ENCODE measurements at places on chromosomes 6 and 20. TPM values are rescaled to one million over a fixed set of nuclear protein-coding genes. Genes with fewer than 3 reads are reported as not detected.

DNA sequence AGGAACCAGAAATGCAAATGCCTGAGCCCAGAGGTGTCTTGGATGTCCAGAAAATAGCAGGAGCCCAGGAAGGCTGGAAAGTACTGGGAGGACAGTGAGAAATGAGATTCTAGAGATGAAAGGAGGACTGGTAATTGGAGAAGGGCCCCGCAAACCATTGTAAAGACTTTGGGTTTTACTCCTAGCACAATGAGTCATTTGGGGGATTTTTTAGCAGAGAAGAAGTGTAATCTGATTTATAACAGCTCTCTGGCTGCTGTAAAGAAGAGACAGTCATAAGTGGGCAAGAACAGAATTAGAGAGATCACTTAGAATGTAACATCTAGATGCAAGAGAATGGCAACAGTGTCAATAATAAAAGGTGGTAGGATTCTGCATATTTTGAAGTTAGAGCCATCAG lies 40.2 kb downstream of the SLC35F1 start:
- H3K4me3 ChIP-seq: no peak overlapping the region
- no peak for DNase-seq
- no peaks in the 10 kb centered on the region for H3K27me3 ChIP-seq
- no peak overlapping the region for H3K27ac ChIP-seq
- H3K36me3 ChIP-seq: no peaks in the 10 kb centered on the region

DNA sequence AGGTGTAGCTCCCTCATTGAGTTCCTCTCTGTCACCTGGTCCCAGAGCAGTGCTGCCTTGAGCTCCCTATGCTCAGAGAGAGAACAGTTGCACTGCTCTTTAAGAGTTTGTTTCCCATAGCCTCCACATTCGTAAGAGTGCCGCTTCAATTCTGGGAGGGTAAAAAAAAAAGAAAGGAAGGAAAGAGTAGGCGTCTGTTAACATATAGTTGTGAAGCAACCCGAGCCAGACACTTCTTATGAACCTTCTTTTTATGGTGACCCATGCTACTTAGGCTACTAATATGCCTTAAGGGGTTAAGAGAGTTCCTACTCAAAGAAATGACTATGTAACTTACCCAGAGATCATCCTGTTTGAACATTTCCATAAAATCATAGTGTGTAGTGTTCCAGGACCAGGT lies 4.3 kb upstream of the ARG1 start:
- H3K4me1 ChIP-seq: no peaks in the 10 kb centered on the region
- DNase-seq: no peak

- no peak for DNase-seq
- no peaks in the 10 kb centered on the region for H3K36me3 ChIP-seq
- no peak overlapping the region for H3K27ac ChIP-seq
Measured at GRCh38 chr6:50849796-50850180, 31.1 kb downstream of the TFAP2B start.

DNA sequence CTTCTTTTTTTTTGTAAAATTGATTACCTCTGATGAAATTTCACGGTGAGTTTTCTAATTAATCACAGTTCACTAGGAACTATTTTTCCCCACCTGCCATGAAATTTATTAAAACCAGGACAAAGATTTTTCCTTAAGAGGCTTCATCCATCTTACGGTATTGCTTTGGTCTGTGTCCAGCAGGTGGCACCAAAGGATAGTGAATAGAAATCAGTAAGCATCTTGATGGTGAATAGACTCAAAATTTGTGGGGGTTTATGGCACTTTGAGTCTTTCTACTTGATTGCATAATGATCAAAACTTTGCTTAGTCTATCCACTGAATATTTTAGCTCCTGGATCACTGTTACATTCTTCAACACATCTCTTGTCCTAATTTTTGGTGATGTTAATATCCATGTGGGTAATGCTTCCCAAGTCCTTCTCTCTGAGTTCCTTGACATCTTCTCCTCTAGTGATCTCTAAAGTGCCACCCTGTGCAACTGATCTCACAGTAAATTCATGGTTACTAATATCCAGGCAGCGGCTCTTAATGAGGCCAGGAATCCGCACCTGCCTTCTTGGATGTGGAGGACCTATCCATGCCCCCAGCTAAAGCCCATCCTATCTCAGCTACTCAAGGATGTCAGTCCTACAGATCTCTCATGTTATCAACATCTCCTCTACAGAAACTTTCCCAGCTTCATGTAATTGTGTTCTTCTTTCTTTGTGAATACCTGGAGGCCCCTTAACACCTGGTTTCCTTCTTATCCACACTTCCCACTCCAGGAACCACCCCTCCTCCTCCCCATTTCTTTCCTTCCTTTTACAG lies 54.5 kb downstream of the STMND1 start:
- H3K4me3 ChIP-seq: no peak overlapping the region
- no peaks in the 10 kb centered on the region for H3K36me3 ChIP-seq
- H3K27me3 ChIP-seq: no peaks in the 10 kb centered on the region
- H3K4me1 ChIP-seq: no peaks in the 10 kb centered on the region
- peak; percentile 94 for DNase-seq

Gene CLDN20
- 0.79 TPM for total RNA-seq

Gene F13A1
- total RNA-seq: 43.1 TPM

Gene MAS1
- 0.06 TPM for total RNA-seq

GRCh38 chr6:143399775-143400174 lies 50.7 kb downstream of the ADAT2 start:
- no peak overlapping the region for H3K27ac ChIP-seq
- no peak overlapping the region for H3K4me3 ChIP-seq
- H3K27me3 ChIP-seq: no peaks in the 10 kb centered on the region
- no peak for DNase-seq
- H3K36me3 ChIP-seq: no peaks in the 10 kb centered on the region
- H3K4me1 ChIP-seq: peaks cover 4% of the 10 kb centered on the region

GRCh38 chr6:154732538-154733182 lies 556 bp upstream of the SCAF8 start:
- no peak for DNase-seq
- peaks cover 4% of the 10 kb centered on the region for H3K36me3 ChIP-seq
- peak overlapping the region; percentile 86 for H3K4me3 ChIP-seq
- H3K27ac ChIP-seq: peak overlapping the region; percentile 92
- peaks cover 28% of the 10 kb centered on the region for H3K4me1 ChIP-seq

GRCh38 chr20:50353289-50353961 lies 156.8 kb upstream of the PTPN1 start:
- DNase-seq: no peak
- H3K36me3 ChIP-seq: no peaks in the 10 kb centered on the region
- no peaks in the 10 kb centered on the region for H3K4me1 ChIP-seq
- no peak overlapping the region for H3K27ac ChIP-seq
- no peaks in the 10 kb centered on the region for H3K27me3 ChIP-seq

DNA sequence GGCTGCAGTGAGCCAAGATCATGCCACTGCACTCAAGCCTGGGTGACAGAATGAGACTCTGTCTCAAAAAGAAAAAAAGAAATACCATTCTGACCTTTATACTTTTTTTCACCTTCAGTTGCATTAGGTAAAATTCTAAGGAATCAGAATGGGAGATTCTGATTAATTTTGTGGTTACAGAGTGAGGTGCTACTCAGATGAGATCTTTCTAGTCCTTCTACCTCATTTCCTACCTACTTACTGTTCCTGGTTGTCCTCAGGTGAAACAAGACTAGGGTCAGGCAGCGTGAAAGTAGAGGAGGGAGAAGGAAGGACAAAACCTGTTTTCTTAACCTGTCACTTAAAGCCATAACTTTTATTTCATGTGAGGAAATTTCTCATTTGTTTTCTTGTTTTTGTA lies 63.7 kb downstream of the MTFR2 start:
- peaks cover 2% of the 10 kb centered on the region for H3K36me3 ChIP-seq
- H3K4me3 ChIP-seq: no peak overlapping the region
- no peaks in the 10 kb centered on the region for H3K4me1 ChIP-seq
- H3K27ac ChIP-seq: no peak overlapping the region
- H3K27me3 ChIP-seq: no peaks in the 10 kb centered on the region

GRCh38 chr6:129901910-129902309 lies 40.8 kb upstream of the TMEM244 start:
- no peak for DNase-seq
- H3K4me1 ChIP-seq: no peaks in the 10 kb centered on the region
- no peak overlapping the region for H3K4me3 ChIP-seq
- H3K27me3 ChIP-seq: no peaks in the 10 kb centered on the region

DNA sequence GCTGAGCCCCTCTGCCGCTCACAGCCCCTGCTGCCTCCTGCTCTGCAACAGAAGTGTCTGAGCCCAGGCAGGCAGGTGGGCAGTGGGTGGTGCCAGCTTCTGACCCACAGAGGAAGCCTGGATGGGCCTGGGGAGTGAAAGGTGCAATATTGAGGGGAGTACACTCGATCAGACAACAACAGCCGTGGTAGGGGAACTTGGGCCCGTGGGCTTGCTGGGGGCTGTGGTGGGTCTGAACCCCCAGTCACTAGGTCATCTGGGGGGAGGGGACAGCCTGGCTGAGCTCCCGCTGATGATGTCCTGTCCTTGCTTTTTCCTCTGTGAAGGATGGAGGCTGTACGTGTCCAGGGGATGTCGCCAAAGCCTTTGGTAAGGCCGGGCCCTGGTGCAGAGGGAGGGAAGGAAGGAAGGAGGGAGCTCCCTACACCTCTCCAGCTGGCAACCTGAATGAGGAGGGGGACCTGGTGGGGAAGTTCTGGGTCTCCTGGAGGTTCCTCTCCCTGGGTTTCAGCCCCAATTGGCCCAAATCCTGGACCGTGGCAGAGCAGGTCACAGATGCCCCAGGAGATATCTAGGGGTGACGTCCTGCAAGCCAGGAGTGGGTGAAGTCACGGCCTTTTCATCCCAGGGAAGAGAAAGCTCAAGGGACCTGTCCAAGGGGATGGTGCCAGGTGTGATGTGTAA lies 47.2 kb downstream of the GMPR start:
- H3K27ac ChIP-seq: no peak overlapping the region
- no peaks in the 10 kb centered on the region for H3K27me3 ChIP-seq
- H3K4me3 ChIP-seq: no peak overlapping the region
- no peak for DNase-seq

Gene SLC24A3
- 17.5 TPM for total RNA-seq

DNA sequence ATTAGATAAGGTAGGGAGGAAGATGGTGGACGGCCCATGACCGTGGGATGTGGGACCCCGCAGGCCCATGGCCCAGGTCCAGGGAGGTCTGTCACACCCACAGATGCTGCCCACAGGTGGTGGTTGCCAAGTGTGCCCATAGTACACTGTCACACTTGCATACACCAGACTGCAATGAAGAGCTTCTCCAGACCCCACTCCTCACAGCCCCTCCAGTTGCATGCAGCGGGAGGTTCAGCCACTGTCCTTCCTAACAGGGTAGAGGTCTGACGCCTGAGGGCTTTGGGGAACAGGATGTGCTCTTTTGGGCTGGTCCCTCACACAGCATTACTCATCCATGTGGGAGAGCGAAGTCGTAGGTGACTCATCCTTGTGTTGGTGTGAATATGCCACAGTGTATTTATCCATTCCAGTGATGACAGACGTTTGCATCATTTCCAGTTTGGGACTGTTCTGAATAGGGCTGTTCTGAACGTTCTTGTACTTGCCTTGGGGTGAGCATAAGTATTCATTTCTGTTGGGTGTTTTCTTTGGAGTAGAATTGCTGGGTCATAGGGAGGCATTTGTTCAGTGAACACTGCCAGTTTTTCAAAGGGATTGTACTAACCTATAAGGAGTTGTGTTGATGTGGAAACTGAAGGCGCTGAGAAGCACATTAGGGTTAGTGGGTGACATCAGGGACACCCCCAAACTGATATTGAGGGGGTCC lies 10.1 kb upstream of the PYGB start:
- no peaks in the 10 kb centered on the region for H3K4me1 ChIP-seq
- H3K4me3 ChIP-seq: no peak overlapping the region
- H3K27ac ChIP-seq: no peak overlapping the region
- no peaks in the 10 kb centered on the region for H3K36me3 ChIP-seq
- no peaks in the 10 kb centered on the region for H3K27me3 ChIP-seq

DNA sequence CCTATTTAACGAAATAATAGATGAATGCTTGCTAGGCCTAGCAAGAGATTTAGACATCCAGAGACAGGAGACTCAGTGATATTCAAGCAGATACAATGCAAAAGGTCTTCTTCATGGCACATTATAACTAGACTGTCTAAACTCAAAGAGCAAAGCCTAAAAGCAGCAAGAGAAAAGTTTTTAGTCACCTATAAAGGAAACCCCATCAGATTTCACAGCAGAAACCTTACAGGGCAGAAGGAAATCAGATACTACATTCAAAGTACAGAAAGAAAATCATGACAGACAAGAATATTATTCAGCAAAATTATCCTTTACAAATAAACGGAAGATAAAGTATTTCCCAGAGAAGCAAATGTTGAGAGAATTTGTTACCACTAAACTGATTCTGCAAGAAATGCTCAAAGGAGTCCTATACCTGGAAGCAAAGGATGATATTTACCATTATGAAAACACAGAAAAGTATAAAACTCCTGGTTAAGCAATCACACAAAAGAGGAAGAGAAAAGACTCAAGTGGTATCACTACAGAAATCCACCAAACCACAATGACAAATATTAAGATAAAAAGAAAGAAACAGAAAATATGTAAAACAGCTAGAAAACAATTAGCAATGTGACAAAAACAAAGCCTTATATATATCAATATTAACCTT lies 333.7 kb downstream of the MEI4 start:
- H3K36me3 ChIP-seq: no peaks in the 10 kb centered on the region
- no peak overlapping the region for H3K27ac ChIP-seq
- H3K4me1 ChIP-seq: no peaks in the 10 kb centered on the region

GRCh38 chr6:5208057-5208456 lies 52.7 kb downstream of the LYRM4 start:
- no peak for DNase-seq
- no peak overlapping the region for H3K4me3 ChIP-seq
- peaks cover 14% of the 10 kb centered on the region for H3K4me1 ChIP-seq
- H3K27me3 ChIP-seq: no peaks in the 10 kb centered on the region
- H3K36me3 ChIP-seq: no peaks in the 10 kb centered on the region

DNA sequence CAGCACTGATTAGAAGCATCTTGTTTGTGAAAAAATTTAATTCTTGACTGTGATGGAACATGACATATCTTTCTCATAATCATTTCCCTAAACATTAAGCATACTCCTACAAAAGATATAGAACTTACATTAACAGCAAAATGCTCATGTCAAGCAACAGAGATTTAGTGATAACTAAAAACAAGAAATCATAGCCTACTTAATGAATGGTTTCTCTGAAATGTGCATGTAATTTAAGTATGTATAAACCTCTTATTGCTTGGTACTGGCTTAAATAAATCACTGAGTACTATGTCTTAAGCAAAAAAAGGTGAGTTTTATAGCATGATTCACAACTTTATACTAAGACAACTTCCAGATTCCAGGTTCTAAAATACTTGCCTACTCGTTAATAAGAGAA lies 9.3 kb downstream of the ROMO1 start:
- H3K27me3 ChIP-seq: no peaks in the 10 kb centered on the region
- no peaks in the 10 kb centered on the region for H3K4me1 ChIP-seq
- DNase-seq: no peak
- no peak overlapping the region for H3K4me3 ChIP-seq
- no peak overlapping the region for H3K27ac ChIP-seq

Gene TDRD6
- total RNA-seq: 1.2 TPM

DNA sequence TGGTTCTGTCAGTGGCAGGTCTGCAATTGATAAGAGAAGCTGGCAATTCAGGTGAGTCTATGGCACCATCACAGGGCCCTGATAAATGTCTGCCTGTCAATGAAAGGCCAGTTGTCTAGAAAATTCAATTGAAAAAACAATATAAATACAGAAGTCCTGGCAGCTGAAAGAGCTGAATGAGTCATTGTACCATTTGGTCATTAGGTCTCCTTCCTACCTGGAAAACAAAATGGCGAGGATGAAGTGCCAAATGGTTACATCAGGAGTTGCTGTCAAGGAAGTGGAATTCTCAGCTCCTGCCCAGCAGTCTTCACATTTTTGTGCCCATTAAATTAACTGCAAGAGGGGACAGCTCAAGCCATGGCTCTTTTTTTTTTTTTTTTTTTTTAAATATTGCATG lies 37.7 kb downstream of the PEX7 start:
- no peaks in the 10 kb centered on the region for H3K4me1 ChIP-seq
- no peak for DNase-seq
- H3K27me3 ChIP-seq: no peaks in the 10 kb centered on the region
- no peak overlapping the region for H3K27ac ChIP-seq

Gene CGA
- total RNA-seq: not detected

Gene FAM217B
- total RNA-seq: 11.9 TPM
